ENCODE measurements at places on chromosomes 5 and 9. TPM values are rescaled to one million over a fixed set of nuclear protein-coding genes. Genes with fewer than 3 reads are reported as not detected.

The MAMDC2 gene
- total RNA-seq = 0.30 TPM

The CLIC3 gene
- total RNA-seq = 3.3 TPM

The PAEP gene
- total RNA-seq = not detected

The GRIA1 gene
- total RNA-seq = 0.59 TPM

The TMEM174 gene
- not detected for total RNA-seq

The MRPL22 gene
- total RNA-seq = 15.9 TPM

The C9 gene
- total RNA-seq = 0.46 TPM

The FBN2 gene
- 217 TPM for total RNA-seq

The TSPAN17 gene
- total RNA-seq = 33.3 TPM

The LCN15 gene
- not detected for total RNA-seq

The SH3GL2 gene
- total RNA-seq = not detected

The PDE6A gene
- total RNA-seq = not detected

The TTC23L gene
- total RNA-seq = 0.30 TPM

The MTX3 gene
- 19.3 TPM for total RNA-seq

Data from smooth muscle cell of the umbilical artery (primary cell).